ENCODE measurements at places on chromosomes 3 and 15.

DNA sequence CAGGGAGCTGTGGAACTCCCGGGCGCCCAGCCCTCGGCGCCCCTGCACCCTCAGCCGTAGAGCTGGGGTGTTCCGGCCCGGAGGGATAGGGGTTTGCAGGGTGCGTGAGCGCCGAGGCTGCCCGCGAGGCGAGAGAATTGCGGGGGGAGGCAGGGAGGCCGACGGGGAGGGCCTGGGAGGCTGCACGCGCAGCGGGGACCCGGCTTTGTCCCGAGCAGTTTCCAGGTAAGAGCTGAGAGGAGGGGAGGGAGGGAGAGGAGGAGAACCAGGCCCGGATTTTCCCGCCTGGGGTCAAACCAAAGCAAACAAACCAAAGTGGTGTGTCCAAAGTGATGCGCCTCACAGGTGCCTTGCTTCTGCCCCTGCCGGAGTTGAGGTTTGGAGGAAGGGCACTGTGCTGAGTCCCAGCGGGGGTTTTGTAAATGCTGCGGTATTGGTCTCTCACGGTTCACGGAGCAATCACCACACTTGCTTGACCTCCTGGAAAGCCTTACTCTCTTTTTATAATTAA lies 146.4 kb downstream of the TJP1 start:
- DNase-seq, result no peak

DNA sequence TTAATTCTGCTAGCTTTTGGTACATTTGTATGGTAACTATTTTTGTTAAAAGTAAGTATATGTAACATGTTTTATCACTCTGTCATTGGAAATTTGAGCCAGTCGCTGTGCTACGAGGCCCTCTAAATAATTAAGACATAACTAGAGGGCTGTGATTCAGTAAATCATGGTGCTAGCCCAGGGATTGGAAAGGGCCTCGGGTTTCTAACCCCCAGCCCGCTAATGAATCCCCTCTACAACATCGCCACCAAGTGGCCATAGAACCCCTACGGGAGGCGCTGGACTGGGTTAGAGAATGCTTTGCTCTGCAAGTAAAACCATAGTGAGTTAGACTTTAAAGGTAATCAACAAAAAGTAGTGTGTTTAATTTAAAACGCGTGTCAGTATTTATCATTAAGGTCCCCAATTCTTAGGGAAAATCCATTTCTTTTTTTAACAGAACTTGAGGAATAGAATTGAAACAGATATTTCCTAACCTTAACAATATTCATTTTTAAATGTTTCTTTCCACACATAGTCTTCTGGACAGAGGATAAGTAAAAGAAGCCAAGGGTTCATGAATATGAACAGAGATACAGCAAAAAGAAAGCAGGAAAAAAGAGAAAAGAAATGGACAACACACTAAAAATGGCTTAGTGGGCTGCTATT lies 744.7 kb downstream of the EPHA3 start:
- no peak for DNase-seq

DNA sequence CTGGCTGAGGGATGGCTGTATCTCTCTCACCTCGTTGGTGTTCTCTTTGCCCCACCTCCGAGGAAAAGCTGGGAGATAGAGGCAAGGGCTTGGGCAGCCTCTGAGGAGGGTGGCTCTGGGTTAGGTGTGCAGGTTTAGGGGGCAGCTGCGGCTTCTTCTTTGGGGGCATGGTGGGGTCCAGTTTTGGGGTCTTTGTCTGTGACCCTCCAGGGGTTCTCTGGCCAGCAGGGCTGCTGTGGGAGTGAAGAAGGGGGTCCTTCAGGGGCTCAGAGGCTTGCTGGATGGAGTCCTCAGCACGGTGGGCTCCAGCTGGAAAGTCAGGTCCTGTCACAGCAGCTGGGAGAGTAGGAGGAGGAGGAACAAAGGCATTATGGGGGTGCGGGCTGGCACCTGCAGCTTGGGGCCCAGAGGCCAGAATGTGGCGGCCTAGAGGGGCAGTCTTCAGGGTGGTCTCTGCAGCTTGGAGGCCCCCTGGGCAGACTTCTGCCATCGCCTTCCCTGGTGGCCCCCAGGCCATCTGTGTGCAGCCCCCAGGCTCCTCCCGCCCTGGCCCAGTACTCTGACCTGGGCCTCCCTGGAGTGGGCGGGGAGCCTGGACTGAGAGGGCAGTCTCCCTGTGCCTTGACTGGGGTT lies 7.0 kb downstream of the XIRP1 start:
- no peak for DNase-seq

GRCh38 chr15:35691173-35691761 lies 145.3 kb upstream of the DPH6 start:
- DNase-seq, result no peak

GRCh38 chr3:161649900-161650484 lies 153.4 kb downstream of the OTOL1 start:
- DNase-seq, result no peak

DNA sequence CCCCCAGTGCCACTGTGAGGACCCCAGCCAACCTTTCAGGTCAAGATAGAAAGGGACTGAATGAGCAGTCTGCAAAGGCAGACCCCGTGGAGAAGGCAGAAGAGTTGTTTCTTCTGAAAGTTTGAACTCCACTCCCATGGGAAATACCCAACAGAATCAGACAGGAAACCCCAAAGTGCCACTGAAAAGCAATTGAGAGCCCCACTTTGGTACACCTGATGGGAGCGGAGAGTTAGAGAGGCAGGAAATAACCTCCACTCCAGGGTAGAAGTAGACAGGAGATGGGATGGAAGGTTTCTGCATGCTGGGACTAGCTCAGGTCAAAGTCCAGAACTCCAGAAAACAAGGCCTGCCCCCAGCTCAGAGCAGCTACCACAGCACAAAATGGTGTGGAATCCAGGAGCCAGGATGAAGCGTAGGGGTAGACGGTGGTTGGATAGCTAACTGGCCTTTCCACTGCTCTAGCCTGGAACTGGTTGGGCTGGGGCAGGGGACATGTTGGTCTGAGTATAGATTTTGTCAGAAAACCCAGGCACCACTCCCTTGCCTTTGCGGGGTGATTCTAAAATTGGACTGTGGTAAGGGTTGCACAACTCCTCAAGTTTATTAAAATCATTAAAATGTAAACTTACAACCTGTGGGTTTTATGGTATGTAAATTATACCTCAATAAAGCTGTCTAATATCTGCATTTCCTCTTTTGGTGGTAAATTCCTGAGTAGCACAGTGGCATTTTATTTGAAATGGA lies 1.9 kb upstream of the RAB43 start:
- DNase-seq, result peak; percentile 20

GRCh38 chr3:178545337-178545736 lies 9.1 kb downstream of the KCNMB2 start:
- DNase-seq, result no peak

DNA sequence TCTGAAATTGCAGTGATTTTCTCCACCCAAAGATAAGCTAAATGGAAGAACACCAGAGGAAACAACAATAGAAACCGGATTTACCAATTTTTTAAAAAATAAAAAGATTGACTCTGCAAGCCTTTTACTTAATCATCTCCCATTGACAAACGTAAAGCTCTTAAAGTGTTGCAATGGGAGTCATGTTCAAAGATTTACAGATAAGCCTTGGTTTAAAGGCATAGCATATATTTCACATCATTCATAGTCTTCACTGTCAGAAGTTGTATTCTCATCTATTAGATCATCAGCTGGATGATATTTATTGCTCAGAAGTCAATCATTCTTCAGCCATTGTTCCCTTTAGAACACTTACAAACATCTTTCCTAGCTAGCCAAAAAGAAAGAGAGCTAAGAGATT lies 397.6 kb downstream of the GBE1 start:
- DNase-seq, result no peak

GRCh38 chr3:111610189-111610588 lies 15.0 kb upstream of the ZBED2 start:
- peak; percentile 17 for DNase-seq
